ENCODE measurements at places on chromosomes 13 and 19.
A peak's percentile ranks its signal among the peaks of the same experiment; 100 is the strongest.

DNA sequence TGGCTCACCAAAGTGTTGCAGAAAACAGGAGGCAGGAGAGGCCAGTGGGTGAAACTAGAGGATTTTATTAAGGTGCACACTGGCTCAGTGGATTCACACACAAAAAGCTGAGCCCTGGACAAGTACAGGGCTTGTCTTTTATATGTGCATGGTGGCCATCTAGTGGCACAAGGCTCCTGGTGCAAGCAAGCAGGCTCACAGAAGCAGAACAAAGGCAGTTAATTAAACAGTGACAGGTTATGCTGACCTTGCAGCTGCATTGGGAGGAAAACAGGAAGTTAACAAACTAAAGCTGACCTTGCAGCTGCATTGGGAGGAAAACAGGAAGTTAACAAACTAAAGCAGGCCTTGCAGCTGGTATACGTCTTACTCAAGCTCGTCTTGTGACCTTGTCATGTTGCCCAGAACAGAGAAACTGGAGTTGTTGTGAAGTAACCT, 65.3 kb upstream of the ZNF681 start:
- DNase-seq, result no peak

GRCh38 chr13:77514336-77514726, 21.2 kb upstream of the SCEL start:
- DNase-seq, result no peak

GRCh38 chr19:7636317-7636690, 606 bp upstream of the STXBP2 start:
- no peak for DNase-seq

DNA sequence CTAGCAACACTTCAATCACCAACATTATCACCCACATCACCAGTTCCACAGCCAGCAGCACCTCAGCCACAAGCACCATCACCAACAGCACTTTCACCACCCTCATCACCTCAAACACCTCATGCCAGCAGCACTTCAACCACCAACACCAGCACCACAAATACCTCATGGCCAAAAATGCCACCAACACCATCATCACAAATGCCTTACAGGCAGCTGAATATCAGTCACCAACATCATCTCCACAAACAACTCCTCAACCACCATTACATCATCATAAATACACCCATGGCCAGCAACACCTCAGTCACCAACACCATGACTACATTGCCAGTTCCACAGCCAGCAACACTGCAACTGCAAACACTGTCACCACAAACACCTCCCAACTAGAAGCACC, 10.4 kb downstream of the FCER2 start:
- no peak for DNase-seq

GRCh38 chr13:51557875-51558612, 26.2 kb upstream of the WDFY2 start:
- DNase-seq, result no peak

DNA sequence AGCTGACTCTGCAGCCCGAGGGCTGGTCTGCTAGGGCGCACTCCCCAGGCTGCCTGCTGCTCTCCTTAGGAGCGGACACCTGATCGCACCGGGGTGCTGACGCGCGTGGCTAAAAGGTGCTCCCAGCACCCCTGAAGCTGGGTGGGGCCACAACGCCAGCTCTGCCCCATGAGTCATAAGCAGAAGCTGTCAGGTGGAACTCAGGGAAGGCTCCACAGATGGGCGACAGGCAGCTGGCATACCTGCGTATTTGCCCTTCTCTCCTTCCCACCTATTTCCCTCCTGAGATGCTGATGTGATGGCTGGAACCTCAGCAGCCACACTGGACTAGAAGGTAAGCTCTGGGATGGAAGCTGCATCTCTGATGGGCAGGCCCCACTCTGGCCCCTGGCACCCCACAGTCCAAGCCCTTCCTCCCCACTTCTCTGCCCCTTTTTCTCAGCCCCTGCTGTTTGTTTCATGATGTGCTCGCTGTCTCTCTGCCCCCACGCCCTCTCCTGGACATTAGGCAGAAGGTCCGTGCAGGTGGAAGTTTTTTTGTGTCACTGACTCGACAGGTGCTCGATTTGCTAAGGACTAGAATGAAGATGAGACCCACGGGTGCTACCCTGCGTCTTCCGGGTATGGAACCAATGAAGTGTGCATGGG, 30.3 kb upstream of the CACTIN start:
- DNase-seq, result no peak

DNA sequence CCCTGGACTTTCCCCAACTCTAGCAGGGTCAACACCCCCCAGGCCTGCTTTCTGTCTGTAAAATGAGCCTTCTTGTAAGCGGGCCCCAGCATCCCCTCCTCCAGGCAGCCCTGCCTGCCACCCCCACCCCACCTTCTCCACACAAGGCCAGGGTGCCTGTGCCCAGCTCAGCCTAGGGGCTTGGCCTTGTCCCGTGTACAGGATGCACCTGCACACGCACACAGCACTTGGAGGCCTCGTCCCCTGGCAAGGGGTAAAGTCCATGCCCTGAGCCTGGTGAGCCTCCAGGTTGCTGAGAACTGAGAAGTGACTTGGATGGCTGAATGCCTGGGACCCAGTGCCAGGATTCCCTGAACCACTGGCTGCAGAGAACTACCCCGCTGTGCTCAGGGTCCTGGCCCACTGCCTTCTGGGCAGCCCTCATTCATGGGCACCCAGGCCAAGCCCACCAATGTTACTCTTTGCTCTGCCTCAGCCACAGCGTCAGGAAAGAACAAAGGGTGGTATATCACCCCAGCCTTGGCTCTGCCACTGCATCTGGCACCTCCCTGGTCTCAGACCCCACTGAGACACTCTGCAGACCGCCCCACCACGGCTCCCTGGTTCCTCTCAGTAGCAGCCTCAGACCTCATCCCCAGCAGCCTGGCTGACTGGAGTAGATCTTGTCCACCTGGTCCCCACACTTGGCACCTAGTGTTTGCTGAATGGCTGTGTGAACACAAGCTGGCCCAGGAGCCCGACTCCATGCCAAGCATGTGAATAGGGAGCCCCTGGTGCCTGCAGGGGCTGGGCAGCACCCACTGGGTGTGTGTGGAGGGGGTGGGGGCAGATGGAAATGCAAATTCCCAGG, 1.8 kb upstream of the TM6SF2 start:
- no peak for DNase-seq

- DNase-seq, result no peak
These were observed 249.4 kb upstream of the PCDH20 start for GRCh38 chr13:61664801-61665705.

DNA sequence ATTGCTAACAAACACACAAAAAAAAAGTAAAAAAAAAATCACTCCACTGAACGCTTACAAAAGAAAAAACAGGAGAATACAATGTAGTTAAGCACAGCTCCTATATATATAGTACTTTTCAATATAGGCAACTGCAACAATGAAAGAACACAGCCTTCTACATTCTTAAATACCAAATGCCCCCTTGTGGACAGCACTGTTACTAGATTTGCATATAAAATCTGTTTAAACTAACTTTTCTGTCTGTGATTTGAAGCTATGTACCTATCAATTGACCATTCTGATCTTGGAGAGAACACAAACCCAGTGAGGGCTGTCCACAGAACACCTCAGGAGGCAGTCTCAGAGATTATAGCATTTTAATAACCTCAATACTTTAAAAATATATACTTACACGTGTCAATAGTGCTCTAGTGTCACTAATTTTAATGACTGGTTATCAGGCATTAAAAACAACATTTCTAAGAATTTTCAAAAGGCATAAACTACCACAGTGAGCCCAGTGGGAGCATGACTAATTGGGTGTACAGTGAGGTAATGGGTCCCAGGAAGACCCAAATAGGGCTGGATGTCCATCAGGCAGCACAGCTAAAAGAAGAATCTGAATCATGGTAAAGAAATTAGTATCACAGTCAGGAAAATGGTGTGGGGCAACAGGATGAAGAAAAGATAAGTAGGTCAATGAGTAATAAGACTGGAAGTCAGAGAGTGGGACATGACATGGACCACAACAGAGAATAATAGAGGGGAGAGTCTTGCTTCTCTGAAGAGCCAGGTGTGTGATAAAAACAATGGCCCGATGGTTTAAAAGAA, 22.2 kb downstream of the CCDC169 start:
- DNase-seq, result no peak

- no peak for DNase-seq
These were observed 27.2 kb upstream of the CALM3 start for GRCh38 chr19:46573679-46574498.

GRCh38 chr13:108834193-108834592, 204.8 kb downstream of the MYO16 start:
- DNase-seq, result no peak

- DNase-seq, result peak; percentile 53
These were observed 23.7 kb upstream of the GPR18 start for GRCh38 chr13:99281811-99282263.

DNA sequence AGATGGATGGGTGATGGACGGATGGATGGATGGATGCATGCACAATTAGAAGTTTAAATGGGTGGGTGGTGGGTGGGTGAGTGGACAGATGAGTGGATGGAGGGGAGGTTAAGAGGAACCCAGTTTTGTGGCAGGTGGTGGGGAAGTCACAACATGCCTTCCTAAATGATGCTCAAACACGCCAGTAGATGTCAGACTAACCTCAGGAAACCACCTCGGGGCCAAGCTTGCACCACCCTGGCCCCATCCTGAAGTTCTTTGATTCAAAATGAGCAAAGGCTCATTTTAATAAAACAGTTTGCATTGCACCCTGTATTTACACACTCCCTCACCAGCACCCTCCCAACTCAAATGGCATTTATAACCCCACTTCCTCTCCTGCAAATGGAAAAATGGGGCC, 91.4 kb upstream of the CACNA1A start:
- DNase-seq, result no peak

GRCh38 chr19:3094601-3095440, 659 bp downstream of the GNA11 start:
- no peak for DNase-seq
